Stimulated activated CD4-positive, alpha-beta T cell treated with anti-CD3 and anti-CD28 coated beads, Interleukin-15, amount 100 ng/mL, for 1 hour (primary cell): ENCODE measurements at places on chromosomes 6 and 20.

DNA sequence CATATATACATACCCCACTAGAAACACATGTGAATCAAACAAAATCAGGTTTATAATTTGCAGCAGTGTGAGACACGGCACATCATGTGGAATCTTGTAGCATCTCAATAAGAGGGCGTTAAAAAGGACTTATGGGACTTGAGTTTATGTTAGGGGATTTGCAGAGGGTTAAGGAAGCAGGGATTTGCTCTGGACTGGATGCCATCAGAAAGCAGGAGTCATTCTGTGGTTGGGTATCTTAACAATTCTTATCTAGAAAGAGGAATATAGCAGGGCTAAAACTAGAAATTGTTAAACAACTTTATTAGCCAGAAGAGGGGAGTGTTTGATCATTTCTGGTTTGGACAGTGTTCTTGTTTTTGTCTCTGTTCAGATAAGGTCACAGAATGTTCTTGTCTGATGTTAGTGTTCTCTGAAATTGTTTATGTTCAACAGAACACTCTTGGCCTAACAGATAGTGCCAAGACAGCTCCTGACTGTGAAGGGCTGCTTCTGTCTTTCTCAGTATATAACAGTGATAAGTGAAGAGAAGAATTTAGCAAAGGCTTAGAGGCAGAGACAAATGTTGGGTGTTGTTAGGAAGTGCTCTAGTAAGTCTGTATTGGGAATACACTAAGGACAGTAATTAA lies 39.2 kb downstream of the LIN28B start:
- no peak for DNase-seq

DNA sequence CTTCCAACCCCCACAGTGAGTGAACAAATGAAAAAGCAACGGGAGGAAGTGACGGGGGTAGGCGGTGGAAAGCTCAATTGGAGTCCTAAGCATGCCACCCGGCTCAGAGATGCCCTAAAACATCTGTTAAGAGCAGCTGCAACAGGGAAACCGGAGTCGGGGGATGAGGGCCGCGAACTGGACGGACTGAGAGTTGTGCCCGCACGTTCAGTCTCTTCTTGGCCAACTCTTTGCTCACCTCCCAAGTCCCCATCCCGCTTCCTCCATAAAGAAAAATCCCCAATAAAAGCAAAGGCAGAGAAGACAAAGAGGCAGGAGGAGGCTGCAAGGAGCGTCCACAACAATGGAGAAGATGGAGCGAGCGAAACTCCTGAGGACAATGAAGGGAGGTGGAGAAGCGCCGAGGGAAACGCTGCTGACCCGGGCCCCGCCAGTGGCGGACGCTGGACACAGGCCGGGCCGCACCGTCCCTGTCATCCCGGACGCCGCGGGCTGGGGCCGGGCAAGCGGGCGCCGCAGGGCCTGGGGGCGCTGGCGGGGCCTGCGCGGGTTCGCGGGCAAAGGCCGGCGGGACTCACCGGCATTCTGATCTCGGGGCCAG lies 600 bp downstream of the SEC63 start:
- DNase-seq, result peak; percentile 22

- DNase-seq, result no peak
Observed at GRCh38 chr6:9020001-9020400, 584.7 kb upstream of the SLC35B3 start.

DNA sequence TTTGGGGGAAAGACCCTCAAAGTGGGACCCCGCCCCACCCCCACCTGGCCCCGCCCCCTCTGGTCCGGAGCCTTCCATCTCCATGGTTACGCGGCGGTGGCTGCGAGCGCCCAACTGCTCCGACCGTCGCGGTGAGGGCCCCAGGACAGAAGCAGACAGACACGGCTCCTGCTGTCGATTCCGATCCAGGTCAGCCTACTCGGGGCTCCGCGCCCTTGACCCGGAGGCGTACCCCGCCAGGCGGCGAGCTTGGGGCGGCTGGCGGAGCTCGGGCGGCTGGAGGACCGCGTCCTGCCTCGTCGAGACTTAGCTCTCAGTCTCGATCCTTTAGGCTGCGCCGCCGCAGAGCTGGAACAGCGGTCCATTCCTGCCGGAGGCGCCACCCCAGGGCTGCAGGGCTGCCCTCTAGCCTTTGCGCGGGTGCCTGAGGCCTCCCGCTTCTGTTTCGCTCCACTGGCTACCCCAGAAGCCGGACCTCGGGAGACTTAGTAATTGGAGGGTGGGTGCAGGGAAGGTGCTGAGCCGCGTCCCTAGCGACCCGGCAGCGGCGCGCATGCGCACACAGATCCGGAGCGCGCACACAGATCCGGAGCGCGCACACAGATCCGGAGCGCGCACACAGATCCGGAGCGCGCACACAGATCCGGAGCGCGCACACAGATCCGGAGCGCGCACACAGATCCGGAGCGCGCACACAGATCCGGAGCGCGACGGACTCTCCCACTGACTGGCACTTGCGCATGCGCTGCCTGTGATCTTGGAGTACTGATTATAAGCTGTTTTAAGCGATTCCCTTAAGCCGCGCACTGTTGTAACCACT lies at the start of gene CFAP206:
TSS of gene CFAP206 (plus strand) at position 72 of the 820 bp plus-strand sequence. CDS start 1,868 bp downstream, outside the sequence.
- peak; percentile 59 for DNase-seq

GRCh38 chr6:113980937-113981554 lies 10.1 kb upstream of the HDAC2 start:
- DNase-seq, result no peak

DNA sequence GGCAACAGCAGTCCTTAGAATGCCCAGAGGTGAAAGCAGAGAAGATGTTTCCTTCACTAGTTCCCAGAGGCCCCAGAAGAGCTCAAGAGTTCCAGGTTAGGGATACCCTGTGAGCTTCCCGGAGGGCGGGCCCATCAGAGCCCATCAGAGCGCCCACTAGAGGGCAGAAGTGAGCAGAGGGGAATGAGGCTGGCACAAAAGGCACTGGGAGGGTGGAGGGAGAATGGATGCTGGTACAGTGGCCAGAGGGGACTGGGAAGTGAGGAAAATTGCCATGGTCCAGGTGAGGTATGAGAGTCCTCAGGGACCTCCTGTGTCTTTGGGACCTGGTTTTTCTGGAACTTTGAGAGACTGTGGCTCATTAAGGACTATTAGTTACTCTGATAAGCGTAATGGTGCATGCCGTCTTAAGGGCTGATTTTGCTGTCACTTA lies 57.3 kb downstream of the LINC00237 start:
- peak; percentile 35 for DNase-seq

DNA sequence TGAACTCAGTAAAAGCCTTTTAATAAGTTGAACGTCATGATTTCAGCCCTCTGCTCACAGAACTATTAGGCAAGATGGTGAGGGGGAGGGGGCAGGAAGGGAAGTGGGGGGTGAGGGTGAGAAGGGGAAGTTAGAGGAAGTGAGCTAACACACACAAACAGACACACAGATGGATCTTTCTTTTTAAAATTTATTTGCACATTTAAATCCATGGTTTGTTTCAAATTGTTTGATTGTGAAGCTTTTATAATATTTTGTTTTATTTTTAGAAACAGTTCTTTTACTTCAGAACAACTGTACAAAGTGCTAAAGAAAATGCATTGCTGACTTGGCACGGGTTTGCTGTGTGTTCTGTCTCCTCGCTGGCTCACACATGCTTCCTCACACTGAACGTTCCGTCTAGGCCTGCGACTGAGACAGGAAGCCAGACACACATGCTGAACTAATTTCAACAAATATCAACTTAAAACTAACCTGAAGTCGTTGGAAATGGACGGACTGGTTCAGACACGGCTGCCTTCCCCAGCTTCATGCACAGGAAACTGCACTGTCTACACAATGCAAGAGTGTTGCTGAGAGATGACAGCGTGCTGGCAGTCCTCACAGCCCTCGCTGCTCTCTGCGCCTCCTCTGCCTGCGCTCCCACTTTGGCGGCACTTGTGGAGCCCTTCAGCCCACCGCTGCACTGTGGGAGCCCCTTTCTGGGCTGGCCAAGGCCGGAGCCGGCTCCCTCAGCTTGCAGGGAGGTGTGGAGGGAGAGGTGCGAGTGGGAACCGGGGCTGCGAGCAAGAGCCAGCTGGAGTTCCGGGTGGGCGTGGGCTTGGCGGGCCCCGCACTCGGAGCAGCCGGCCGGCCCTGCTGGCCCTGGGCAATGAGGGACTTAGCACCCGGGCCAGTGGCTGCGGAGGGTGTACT lies 8.1 kb upstream of the ZBP1 start:
- no peak for DNase-seq

DNA sequence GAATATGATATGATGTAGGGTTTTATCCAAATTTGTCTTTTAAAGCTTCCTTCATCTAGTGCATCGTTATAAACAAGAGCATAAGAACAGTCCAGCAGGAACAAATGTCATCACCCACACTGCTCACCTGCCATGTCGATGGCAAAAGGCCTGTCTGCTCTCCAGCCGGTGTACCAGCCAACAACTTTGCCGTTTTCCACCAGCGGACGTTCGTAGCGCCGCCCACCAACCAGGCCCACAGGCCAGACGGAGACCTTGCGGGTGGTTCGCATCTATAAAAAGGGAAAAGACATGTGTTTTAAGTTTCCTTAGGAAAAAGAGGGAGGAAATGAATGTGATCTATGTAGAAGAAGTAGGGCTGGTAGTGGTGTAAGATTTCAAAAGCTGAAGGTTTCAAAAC lies 62.9 kb downstream of the B3GAT2 start:
- DNase-seq, result no peak

DNA sequence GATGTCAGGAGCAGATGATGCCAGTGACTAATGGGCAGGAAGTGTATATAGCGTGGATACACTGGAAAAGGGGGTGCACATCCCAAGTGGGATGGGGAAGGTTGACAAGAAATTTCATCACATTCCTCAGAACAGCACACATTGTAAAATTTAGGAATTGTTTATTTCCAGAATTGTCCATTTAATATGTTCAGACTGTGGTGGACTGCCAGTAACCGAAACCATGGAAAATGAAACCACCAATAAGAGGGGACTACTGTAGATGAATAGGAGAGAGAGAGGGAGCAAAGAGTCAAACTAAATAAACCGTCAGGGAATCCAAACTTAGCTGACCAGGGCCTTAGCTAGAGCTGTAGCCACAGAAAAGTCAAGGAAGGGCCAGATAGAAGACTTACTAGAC lies 164.4 kb upstream of the PRDM1 start:
- no peak for DNase-seq

DNA sequence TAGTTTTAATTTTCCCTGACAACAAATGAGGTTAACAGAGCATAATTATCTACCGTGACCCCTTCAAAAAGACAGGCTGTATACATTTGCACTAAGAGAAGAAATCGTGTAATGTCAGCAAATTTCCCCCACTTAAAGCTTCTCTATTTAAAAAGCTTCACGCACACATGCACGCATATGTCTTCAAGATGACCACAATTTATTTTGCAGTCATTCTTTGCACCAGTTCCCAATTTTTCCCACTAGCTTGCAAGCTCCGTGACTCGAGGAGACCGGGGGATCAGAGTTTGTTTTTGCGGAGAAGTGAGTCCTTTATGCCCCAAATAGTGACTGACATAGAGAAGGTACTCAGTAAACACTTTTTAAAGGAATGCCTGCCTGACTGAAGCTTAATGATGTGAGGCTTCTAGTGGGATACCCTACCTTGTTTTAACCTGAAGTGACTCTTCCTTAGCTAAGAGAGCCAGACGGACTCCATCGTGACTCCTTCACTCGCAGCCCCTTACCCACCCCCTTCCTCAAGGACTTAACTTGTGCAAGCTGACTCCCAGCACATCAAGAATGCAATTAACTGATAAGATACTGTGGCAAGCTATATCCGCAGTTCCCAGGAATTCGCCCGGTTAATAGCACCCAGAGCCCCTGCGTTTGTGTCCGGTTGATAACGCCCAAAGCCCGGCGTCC lies 9.3 kb upstream of the NQO2 start:
- no peak for DNase-seq

- no peak for DNase-seq
Observed at GRCh38 chr6:87264481-87264880, 57.9 kb upstream of the SMIM8 start.

DNA sequence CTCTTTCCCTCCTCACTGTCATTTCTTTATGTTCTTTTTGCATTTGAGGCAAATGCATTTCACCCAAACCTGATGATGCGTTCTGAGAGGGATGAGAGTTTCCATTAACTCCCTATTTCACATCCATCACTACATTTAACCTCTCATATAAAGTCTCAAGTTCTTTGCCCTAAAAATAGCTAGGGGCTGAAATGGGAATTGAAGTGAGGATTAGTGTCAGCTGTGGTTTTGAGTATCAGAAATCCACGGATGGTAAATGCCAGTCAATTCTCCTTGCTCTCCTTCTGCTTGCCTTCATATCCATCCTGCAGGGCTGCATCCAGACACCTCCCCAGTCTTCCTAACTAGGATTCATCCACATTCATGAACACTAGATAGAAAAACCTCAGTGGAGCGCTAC lies 10.0 kb upstream of the DTNBP1 start:
- no peak for DNase-seq

- DNase-seq, result no peak
Observed at GRCh38 chr6:32774426-32774825, 11.1 kb upstream of the HLA-DQB2 start.

DNA sequence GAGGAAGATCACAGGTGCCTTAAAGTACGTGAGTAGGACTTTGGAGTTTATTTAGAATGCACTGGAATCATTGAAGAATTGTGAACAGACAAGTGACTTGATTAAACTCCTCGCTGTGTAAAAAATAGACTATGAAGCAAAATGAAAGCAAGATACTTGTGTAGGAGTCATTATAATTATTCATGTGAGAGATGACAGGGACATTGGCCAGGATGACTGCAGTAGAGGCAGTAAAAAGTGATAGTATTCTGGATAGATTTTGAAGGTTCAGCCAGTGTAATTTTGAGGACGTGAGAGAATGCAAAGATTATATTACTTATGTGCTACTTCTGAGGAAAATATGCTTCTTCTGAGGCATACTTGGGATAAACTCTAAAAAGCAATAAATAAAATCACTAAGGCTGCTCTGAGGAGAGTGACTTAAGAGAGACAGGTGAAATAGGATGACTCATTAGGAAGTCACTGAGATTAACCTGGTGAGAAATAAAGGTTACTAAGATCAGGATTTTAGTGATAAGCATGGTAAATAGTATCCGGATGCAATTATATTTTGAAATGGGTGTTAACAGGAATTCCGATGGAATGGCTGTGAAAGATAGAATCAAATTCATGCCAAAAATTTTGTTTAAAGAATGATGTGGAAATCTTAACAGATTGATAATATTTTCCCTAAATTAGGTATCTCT lies 202.0 kb downstream of the CENPW start:
- no peak for DNase-seq

DNA sequence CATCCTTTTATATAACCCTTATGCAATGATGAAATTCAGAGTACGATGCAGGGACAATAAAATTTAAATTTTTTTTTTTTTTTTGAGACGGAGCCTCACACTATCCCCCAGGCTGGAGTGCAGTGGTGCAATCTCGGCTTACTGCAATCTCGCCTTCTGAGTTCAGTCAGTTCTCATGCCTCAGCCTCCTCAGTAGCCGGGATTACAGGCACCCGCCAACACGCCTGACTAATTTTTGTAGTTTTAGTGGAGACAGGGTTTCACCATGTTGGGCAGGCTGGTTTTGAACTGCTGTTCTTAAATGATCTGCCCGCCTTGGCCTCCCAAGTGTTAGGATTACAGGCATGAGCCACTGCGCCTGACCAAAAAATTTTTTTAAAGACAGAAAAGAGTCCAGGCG lies 15.2 kb downstream of the MTO1 start:
- no peak for DNase-seq
